SJSA1 (cell line): ENCODE measurements at places on chromosomes 16 and 17. TPM values are rescaled to one million over a fixed set of nuclear protein-coding genes. Genes with fewer than 3 reads are reported as not detected.

- no peaks in the 10 kb centered on the region for H3K4me1 ChIP-seq
- peaks cover 67% of the 10 kb centered on the region for H3K27me3 ChIP-seq
- no peak overlapping the region for H3K27ac ChIP-seq
- no peaks in the 10 kb centered on the region for H3K36me3 ChIP-seq
- peak; percentile 46 for DNase-seq
Measured at GRCh38 chr17:58268326-58268725, 12.4 kb downstream of the MPO start.

GRCh38 chr16:76226011-76226410 is 51.2 kb upstream of the CNTNAP4 start:
- no peaks in the 10 kb centered on the region for H3K27me3 ChIP-seq
- H3K27ac ChIP-seq = no peak overlapping the region
- H3K4me1 ChIP-seq = no peaks in the 10 kb centered on the region

DNA sequence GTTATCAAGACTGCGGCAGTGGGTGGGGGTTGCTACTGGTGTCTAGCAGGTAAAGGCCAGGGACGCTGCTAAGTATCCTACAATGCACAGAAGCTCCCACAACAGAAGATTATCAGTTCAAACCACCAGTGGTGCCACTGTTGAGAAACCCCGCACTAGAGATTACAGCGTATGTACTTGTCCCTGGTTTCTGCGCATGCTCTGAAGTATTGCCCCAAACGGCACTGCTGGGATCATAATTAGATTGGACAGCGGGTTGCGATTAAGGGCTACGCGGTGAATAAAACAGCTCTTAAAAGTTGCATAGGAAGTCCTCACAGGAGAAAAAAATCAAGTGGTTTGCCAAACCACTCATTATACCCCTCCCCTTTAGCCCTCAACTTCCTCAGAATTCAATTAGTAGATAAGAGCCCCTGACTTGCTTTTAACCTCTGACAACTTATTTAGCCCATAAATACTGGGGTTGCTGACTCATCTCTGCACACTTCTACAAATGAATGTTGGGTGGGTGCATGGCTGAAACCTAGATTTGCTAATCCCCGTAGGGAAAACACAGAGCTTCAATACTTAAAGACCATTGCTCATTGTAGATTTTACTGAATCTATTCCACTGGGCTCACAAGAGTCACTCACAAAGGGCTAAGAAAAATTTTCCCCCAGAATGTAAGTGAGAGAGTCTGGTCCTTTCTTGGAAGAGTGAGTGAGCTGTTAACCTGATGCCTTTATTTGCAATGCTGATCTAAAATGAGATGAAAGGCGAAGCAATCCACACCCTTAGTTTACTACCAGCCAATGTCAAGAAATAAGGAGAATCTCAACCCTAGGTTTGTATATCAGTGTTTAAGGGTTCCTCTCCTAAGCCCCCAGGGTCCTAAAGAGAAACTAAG is 91.8 kb downstream of the RGS9 start:
- H3K4me3 ChIP-seq = no peak overlapping the region
- peaks cover 9% of the 10 kb centered on the region for H3K4me1 ChIP-seq
- no peak overlapping the region for H3K27ac ChIP-seq
- peaks cover 22% of the 10 kb centered on the region for H3K27me3 ChIP-seq
- DNase-seq = no peak
- no peaks in the 10 kb centered on the region for H3K36me3 ChIP-seq

GRCh38 chr17:78394209-78394608 is 15.8 kb downstream of the PGS1 start:
- no peak overlapping the region for H3K27ac ChIP-seq
- H3K27me3 ChIP-seq = no peaks in the 10 kb centered on the region
- no peak for DNase-seq
- H3K4me3 ChIP-seq = no peak overlapping the region
- H3K36me3 ChIP-seq = peaks cover 65% of the 10 kb centered on the region

DNA sequence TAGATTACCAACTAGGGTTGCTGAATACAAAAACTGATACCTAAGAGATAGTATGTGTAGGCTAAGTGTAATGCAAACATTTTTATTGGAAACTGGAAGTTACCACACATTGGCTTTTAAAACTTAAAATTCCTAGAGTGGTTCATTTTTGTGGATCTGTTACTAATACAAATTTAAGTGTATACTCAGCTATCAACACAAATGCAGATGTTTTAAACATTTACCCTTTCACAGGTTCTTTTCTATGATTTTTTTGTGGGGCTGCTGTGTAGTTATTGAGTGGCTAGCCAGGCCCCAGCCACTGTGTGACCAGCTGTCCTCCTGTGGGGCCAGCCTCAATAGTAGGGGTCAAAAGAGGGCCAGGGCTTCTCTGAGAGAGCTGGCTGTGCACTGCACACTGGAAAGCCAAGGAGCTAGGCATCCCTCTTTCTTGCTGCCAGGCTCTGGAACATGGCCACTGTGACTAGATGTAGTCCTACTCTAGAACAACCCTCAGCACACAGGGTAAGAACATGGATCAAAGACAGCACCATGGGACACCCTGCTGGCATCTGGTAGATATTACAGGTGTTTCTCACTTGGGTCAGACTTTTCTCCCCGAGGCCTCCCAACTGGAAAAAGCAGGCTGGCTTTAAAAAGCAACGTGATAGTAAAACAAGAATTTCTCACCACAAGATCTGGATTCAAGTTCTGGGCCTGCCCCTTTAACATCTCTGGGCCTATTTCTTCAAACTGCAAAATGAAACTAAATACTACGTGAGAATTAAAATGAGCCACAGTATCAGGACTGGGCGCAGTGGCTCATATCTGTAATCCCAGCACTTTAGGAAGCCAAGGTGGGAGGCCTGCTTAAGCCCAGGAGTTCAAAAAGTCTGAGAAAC is 7.3 kb upstream of the VEZF1 start:
- H3K4me1 ChIP-seq = peaks cover 5% of the 10 kb centered on the region
- H3K4me3 ChIP-seq = no peak overlapping the region
- DNase-seq = peak; percentile 83
- no peaks in the 10 kb centered on the region for H3K27me3 ChIP-seq
- peaks cover 63% of the 10 kb centered on the region for H3K36me3 ChIP-seq

GRCh38 chr16:28534542-28535373 is 4.0 kb downstream of the NUPR1 start:
- H3K36me3 ChIP-seq = no peaks in the 10 kb centered on the region
- no peak overlapping the region for H3K4me3 ChIP-seq
- no peaks in the 10 kb centered on the region for H3K27me3 ChIP-seq
- H3K4me1 ChIP-seq = peaks cover 5% of the 10 kb centered on the region; the same call in 1 of the 2 replicates
- no peak for DNase-seq

GRCh38 chr17:40063901-40064531 is 1.3 kb downstream of the THRA start:
- DNase-seq = no peak
- H3K36me3 ChIP-seq = no peaks in the 10 kb centered on the region; the same call in 1 of the 2 replicates
- H3K27ac ChIP-seq = no peak overlapping the region
- no peaks in the 10 kb centered on the region for H3K27me3 ChIP-seq

DNA sequence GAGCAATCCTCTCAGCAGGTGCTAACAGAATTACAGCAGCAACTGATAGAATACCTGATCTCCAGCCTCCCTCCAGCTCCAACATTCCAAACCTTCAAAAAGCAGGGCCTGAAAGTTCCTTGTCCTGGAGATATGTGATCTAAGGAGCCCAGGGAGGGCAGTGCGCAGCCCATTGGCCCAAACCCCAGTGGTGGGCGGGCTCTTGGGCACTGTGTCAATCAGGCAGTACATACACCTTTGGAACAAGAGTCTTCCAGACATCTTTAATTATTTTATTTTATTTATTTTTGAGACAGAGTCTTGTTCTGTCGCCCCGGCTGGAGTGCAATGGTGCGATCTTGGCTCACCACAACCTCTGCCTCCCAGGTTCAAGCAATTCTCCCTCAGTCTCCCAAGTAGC is 24.2 kb downstream of the SLC12A3 start:
- DNase-seq = no peak
- H3K36me3 ChIP-seq = no peaks in the 10 kb centered on the region
- H3K4me3 ChIP-seq = no peak overlapping the region
- no peak overlapping the region for H3K27ac ChIP-seq
- no peaks in the 10 kb centered on the region for H3K27me3 ChIP-seq
- no peaks in the 10 kb centered on the region for H3K4me1 ChIP-seq

DNA sequence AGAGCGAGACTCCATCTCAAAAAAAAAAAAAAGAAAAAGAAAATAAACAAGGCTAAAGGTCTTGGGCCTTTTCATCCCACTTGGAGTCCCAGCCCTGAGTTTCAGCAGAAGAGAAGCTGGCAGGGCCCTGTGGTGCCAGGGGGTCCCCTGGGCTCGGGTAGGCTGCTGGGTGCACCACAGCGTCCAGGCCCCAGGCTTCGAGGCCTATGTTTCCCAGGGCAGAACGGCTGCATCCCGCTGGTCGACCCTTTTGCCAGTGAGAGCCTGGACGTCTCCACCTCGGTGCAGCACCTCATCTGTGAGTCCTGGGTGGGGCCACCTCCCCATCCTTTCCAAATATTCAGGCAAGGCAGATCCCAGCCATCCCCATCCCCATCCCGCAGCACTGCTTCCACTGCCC is 2.2 kb downstream of the TMEM235 start:
- H3K4me3 ChIP-seq = no peak overlapping the region
- DNase-seq = no peak
- peaks cover 33% of the 10 kb centered on the region for H3K27me3 ChIP-seq

DNA sequence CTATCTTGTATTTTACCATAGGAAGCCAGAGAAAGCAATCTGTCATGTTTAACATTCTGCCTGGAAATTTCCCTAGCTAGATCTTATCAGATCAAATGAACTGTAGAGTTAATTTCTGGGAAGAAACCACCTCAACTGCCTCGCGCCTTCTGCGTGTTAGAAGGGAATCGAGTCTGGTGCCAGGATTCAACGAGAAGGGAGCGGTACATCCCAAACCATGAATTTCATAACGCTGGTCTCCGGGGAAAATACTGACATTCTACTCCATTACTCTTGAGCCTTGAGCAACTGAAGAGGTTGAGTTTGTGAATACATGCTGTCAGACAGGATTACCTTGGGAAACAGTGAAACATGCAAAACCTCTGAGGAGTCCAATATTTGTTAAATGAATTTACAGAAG is 35.2 kb downstream of the MPHOSPH6 start:
- DNase-seq = no peak
- H3K27me3 ChIP-seq = no peaks in the 10 kb centered on the region
- no peaks in the 10 kb centered on the region for H3K4me1 ChIP-seq
- no peaks in the 10 kb centered on the region; the same call in 1 of the 2 replicates for H3K36me3 ChIP-seq

- H3K4me3 ChIP-seq = no peak overlapping the region
- H3K27ac ChIP-seq = peak overlapping the region; percentile 68
- H3K4me1 ChIP-seq = peaks cover 64% of the 10 kb centered on the region
- DNase-seq = peak; percentile 94
Measured at GRCh38 chr16:48126801-48127644, 28.8 kb downstream of the ABCC12 start.

DNA sequence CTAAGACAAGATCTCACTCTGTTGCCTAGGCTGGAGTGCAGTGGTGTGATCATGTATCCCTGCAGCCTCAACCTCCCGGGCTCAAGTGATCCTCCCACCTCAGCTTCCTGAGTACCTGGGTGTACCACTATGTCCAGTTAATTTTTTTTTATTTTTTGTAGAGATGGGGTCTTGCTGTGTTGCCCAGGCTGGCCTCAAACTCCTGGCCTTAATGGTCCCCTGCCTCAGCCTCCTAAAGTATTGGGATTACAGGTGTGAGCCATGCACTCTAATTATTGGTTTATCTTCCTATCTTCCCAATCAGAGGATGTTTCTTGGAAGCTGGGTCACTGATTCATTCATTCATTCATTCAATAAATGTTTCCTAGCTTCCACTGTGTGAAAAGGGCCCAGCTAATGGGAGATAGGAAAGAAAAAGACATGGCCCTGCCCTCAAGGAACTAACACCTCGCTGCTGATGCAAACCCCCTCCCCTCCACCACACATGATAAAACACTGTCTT is 8.5 kb downstream of the ASPHD1 start:
- DNase-seq = no peak
- H3K27ac ChIP-seq = no peak overlapping the region
- no peaks in the 10 kb centered on the region for H3K4me1 ChIP-seq
- peaks cover 14% of the 10 kb centered on the region for H3K36me3 ChIP-seq
- no peaks in the 10 kb centered on the region for H3K27me3 ChIP-seq
- no peak overlapping the region for H3K4me3 ChIP-seq

- no peaks in the 10 kb centered on the region for H3K36me3 ChIP-seq
- H3K4me1 ChIP-seq = peaks cover 27% of the 10 kb centered on the region
- DNase-seq = no peak
Measured at GRCh38 chr17:75105126-75106080, 4.4 kb upstream of the ARMC7 start.

DNA sequence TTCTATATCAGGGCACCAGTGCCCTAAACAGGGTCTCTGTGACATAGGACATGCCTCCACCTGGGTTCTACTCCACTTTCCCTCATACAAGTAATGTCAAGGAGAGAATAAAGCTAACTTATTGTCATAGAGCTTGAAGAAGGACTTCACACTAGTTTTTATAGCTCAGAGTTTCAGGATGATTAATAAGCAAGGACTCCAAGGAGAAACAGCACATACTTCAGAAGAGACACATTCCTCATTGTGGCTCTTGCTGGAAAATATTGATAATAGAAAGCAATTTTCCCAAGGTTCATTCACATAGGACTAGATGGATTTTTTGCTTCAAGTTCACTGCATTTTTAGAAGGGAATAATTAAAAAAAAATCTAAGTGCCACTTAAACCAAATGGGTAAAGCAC is 133.3 kb downstream of the CA10 start:
- no peak overlapping the region for H3K4me3 ChIP-seq
- peaks cover 54% of the 10 kb centered on the region for H3K4me1 ChIP-seq
- no peak for DNase-seq
- H3K27me3 ChIP-seq = no peaks in the 10 kb centered on the region
- H3K36me3 ChIP-seq = no peaks in the 10 kb centered on the region
- peak overlapping the region; percentile 21; the same call in 1 of the 2 replicates for H3K27ac ChIP-seq

DNA sequence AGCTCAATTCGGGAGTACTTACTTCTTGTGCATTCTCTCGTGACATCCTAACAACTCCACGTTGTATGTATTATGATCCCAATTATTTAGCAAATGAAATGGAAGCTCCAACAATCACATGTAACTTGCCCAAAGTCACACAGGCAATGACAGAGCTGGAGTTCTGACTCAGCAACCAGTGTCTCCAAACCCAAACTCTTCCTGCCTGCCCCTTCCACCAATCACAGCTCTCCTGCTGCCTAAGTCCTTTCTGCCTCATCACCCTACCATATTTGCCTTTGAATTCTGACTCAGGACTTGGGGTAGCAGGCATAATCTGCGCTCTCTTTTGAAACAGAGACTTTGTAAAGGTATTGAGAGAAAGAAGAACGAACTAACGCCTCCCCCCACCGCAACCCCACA is 245.2 kb upstream of the MAF start:
- H3K4me3 ChIP-seq = no peak overlapping the region
- H3K27me3 ChIP-seq = no peaks in the 10 kb centered on the region
- DNase-seq = no peak

- H3K27ac ChIP-seq = no peak overlapping the region
- H3K36me3 ChIP-seq = peaks cover 67% of the 10 kb centered on the region
- H3K4me1 ChIP-seq = no peaks in the 10 kb centered on the region
- no peak for DNase-seq
Measured at GRCh38 chr16:188674-189073, 8.4 kb downstream of the HBQ1 start.

Gene ARL17A
- total RNA-seq = 5.0 and 15.0 TPM in 2 replicates

Gene HASPIN
- 5.8 and 16.2 TPM in 2 replicates for total RNA-seq

Gene CCL4
- not detected in 2 replicates for total RNA-seq

Gene OR3A3
- not detected in 2 replicates for total RNA-seq

Gene NPIPA8
- total RNA-seq = 35.6 TPM in 1 of 2 replicates, not detected in the other

Gene LGALS9B
- not detected in 2 replicates for total RNA-seq

Gene TP53TG3F
- not detected in 2 replicates for total RNA-seq

Gene HOXB6
- 4.8 and 7.1 TPM in 2 replicates for total RNA-seq

Gene HOXB9
- total RNA-seq = 0.11 TPM in 1 of 2 replicates, not detected in the other

Gene PNMT
- not detected in 2 replicates for total RNA-seq

Gene KRTAP3-2
- not detected in 2 replicates for total RNA-seq

Gene TBC1D3H
- total RNA-seq = not detected in 2 replicates

Gene ZPBP2
- total RNA-seq = not detected in 2 replicates

Gene UMOD
- total RNA-seq = not detected in 2 replicates
